ENCODE measurements at places on chromosomes 3 and 15.
A peak's percentile ranks its signal among the peaks of the same experiment; 100 is the strongest.

- DNase-seq: no peak
These were observed 5.3 kb upstream of the APEH start for GRCh38 chr3:49668861-49669260.

DNA sequence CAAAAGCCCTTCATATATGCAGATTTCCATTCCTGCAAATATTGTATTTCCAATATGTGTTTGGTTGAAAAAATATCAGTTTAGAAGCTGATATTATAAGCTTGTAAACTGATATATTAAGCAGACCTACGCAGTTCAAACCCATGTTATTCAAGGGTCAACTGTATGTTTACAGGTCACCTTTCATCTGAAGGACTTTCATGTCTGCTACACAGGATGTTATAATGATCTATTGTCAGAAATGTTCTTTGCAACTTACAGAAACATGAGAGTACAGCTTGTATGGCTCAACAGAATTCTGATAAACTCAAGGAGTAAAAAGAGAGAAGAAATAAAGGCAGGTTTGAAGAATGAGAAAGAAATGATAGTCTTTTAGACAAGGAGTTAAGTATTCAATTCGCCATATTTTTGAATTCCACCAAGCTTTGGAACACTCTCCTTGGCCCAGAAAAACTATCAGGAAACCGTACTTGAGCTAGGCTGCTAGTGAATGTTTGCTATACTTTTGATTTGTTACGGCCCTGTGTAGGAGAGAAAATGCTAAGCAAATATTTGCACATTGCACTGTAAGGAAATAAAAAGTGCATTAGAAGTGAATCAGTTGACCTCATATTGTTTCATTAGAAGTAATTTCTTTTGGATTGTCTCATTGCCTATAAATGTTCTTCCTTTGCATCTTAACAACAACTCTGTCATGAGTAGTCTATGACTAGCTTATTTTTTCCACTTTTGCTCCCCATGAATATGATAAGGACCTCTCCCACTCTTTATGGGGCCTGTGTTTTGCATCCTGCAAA, 81.2 kb downstream of the NEK11 start:
- peak; percentile 50 for DNase-seq

- DNase-seq: no peak
These were observed 44.6 kb downstream of the PTPN23 start for GRCh38 chr3:47425383-47425778.

- DNase-seq: no peak
These were observed 22.7 kb downstream of the DGKG start for GRCh38 chr3:186339180-186339918.

GRCh38 chr3:171888466-171888865, 45.3 kb downstream of the TMEM212 start:
- no peak for DNase-seq

DNA sequence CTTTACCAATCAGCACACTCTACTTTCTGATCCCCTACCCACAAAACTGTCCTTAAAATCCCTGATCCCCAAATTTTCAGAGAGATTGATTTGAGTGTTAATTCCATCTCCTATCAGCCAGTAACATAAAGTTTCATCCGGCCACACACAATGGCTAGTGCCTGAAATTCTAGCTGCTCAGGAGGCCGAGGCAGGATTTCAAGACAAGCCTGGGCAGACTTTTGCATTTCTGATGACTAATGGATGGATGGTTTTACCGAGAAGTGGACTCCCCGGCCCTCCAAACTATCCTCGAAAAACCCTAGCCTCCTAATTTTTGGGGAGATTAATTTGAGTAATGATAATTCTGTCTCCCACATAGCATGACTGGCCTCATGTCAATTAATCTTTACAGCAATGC, 269.8 kb upstream of the POU1F1 start:
- DNase-seq: no peak

GRCh38 chr3:46928282-46928681, 48.3 kb downstream of the CCDC12 start:
- no peak for DNase-seq

DNA sequence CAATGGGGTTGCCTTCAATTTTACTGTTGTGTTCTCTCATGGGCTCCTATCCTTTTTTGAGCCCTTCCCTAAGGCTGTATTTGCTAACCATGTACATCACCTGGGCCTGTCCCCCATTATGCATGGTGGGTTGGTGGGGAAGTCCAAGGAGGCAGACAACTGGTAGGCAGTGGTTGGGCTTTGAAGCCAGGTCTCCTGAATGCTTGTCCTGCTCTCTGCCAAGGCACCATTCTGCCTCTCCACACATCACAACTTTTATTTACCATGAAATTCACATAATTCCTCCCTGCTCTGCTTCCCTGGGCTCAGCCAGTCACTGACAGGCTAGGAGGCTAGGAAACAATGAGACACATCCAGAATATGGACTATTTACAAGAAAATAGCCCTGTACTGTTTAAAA, 41.0 kb upstream of the COPB2 start:
- peak; percentile 62 for DNase-seq

DNA sequence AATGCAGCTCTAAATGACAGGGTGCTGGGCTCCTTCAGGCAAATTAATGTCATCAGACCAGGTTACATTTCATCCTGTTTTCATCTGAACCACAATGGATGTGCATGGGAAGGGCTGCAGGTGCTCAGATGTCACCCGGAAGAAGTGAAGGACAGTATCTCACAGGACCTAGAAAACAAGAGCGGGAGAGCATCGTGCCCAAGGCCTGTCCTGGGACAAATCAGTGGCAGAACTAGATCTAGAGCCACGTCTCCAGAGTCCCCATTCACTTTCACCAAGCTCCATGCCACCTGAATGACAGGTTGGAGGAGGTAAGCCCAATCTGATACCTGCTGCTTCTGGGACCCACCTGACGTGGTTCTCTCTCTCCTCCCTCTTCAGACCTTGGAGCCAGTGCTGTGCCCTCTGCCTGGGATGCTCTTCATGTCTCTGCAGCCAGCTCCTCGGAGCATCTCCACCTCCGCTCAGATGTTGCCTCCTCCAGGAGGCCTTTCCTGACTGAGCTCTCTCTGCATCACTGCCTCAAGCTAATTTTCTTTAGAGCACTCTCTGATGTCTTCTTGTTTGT, 77.3 kb downstream of the CPN2 start:
- no peak for DNase-seq
